ENCODE measurements at places on chromosomes 1 and 21. TPM values are rescaled to one million over a fixed set of nuclear protein-coding genes. Genes with fewer than 3 reads are reported as not detected.

The SUCO gene
- total RNA-seq, result 26.6 TPM

The CLCA4 gene
- not detected for total RNA-seq

The GNL2 gene
- total RNA-seq, result 56.4 TPM

The AKIRIN1 gene
- total RNA-seq, result 25.6 TPM

The LYPD8 gene
- not detected for total RNA-seq

The FOXO6 gene
- total RNA-seq, result not detected

The OR6N1 gene
- not detected for total RNA-seq

The TBX19 gene
- 2.0 TPM for total RNA-seq

The TRIM46 gene
- 6.0 TPM for total RNA-seq

The SYDE2 gene
- total RNA-seq, result 4.9 TPM

The SASS6 gene
- 0.83 TPM for total RNA-seq

The PRKCZ gene
- total RNA-seq, result 1.5 TPM

The MARCKSL1 gene
- total RNA-seq, result 7.3 TPM

The TFF2 gene
- total RNA-seq, result not detected

The RNASEL gene
- total RNA-seq, result 8.0 TPM

The F3 gene
- total RNA-seq, result 3.8 TPM

The CDCA8 gene
- 1.5 TPM for total RNA-seq

The HAPLN2 gene
- not detected for total RNA-seq

The CD1D gene
- total RNA-seq, result not detected

The ASCL5 gene
- not detected for total RNA-seq

The SPRR2A gene
- not detected for total RNA-seq

The OR2T29 gene
- not detected for total RNA-seq

The GRHL3 gene
- total RNA-seq, result not detected

The SPRR3 gene
- total RNA-seq, result not detected

The EPHA10 gene
- total RNA-seq, result not detected

The OR6N2 gene
- not detected for total RNA-seq

The MMP23B gene
- 2.5 TPM for total RNA-seq

The ADCY10 gene
- total RNA-seq, result 0.15 TPM

The AIM2 gene
- total RNA-seq, result not detected

The BROX gene
- total RNA-seq, result 55.7 TPM

Data from smooth muscle cell of trachea (primary cell).